ENCODE measurements at places on chromosomes 3 and 15. TPM values are rescaled to one million over a fixed set of nuclear protein-coding genes. Genes with fewer than 3 reads are reported as not detected.

MAP6D1 gene
- 3.1 TPM for total RNA-seq

DNA sequence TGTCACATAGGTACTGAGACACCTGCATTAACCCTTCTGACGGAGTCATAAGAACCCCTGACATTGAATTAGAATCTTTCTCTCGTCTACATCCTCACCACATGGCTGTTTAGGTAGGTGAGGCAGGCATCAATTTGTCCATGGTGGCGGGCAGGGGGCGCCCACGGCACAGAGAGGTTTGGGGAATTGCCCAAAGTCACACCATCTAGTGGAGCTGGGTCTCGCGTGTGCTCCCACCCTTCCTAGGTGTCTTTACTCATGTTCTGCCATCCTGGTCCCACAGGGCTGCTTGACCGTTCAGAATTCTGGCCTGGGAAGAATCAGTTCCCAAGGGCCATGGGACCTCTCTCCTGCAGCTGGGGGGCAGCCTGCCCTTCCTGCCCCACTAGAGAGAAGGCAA lies 14.7 kb upstream of the DLL4 start:
- DNase-seq, result no peak

SLC35G2 gene
- total RNA-seq, result 2.4 TPM

DNA sequence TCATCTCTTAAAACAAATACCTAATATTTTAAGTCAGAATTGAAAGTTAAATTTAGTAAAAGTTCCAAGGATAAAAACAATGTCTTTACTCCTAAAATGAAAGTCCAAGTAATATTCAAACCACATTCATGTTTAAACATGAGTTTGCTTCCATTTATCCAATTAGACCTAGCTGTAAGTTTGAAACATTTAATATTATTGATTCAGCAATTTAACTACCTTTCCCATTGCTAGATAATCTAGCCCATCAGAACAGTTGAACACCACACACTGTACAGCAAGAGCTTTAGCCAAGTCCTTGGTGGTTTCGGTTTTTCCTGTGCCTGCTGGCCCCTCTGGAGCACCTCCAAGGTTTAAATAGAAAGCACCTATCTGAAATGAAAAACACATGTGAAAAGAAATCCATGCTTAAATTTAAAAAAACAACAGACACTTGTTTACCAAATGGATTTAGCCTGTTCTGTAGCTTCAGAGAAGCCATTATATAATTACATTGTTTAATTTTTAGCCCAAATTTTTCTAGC lies 97.8 kb downstream of the DNAH12 start:
- DNase-seq, result no peak

FAM240A gene
- total RNA-seq, result not detected

Measured in mucosa of descending colon (tissue), 3 donors.